NCI-H187 (cell line): ENCODE measurements at places on chromosomes 13 and 19.

DNA sequence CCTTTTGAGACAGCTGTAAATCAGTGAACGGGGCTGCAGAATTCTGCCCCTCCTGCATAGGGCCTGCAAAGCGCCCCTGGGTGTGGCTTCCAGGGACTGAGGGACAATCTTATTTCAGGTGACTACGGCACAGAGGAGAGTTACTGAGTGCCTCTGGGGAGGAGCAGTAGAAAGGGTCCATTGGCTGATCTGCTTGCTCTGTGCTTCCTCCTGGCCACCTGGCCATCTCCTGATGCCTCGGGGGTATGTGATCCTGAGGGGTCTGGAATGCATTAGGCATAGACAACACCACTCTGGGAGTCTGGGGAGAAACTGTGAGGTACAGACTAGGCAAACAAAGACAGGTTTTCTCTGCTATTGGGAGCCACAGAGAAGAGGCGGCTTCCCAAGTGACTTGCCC is 2.8 kb downstream of the KCTD15 start:
- DNase-seq: no peak

- peak; percentile 26 for DNase-seq
Measured at GRCh38 chr19:11090264-11090996, 1.2 kb downstream of the LDLR start.

GRCh38 chr13:99179460-99179859 is 21.2 kb upstream of the UBAC2 start:
- no peak for DNase-seq

DNA sequence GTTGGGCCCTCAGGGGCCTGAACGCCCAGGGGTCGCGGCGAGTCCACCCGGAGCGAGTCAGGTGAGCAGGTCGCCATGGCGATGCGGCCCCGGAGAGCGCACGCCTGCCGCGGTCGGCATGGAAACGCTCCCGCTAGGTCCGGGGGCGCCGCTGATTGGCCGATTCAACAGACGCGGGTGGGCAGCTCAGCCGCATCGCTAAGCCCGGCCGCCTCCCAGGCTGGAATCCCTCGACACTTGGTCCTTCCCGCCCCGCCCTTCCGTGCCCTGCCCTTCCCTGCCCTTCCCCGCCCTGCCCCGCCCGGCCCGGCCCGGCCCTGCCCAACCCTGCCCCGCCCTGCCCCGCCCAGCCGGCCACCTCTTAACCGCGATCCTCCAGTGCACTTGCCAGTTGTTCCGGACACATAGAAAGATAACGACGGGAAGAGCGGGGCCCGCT is at the start of gene CCNA1:
Gene CCNA1 (plus strand): TSS at position 390 of the 439 bp plus-strand sequence. CDS start 562 bp downstream, outside the sequence.
- peak; percentile 17 for DNase-seq

- no peak for DNase-seq
Measured at GRCh38 chr19:39937787-39938186, 3.4 kb upstream of the FCGBP start.

DNA sequence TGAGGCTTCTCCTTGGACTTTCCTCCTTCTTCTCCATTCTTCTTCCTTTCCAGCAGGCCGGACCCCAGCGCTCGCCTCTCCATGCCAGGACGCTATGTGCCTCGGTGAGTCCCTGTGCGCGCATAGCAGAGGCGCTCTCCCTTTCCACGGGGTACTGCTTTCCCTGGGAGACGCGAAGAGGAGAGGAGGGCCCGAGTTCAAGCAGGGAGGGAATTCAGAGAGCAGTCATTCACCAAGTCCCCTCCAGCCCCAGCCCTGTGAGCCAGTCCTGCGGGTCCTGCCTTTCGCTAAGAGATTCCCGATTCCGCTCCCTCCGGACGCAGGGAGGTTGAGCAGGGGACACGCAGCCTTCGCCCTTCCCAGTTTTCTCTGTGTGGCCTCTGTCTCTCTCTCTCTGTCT is 160.4 kb downstream of the EFNB2 start:
- DNase-seq: no peak

GRCh38 chr19:6233056-6233826 is 46.5 kb downstream of the MLLT1 start:
- no peak for DNase-seq

DNA sequence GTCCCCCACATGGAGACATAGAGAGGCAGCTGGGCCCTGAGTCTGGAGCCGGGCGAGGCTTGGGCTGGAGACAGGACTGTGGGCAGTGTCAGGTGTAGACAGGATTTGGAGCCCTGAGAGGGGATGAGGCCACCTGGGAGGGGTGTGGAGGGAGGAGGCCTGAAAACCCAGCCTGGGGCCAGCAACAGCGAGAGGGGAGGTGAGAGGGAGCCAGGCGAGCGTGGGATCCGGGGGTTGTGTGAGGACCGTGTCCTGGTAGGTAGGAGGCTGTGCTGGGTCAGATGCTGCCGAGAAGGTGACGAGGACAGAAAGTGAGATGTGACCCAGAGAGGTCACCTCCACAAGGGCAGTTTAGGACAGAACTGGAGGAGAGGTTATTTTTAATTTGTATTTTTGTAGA is 7.4 kb downstream of the MPND start:
- DNase-seq: no peak

GRCh38 chr19:28736528-28736927 is 476.4 kb downstream of the UQCRFS1 start:
- no peak for DNase-seq

DNA sequence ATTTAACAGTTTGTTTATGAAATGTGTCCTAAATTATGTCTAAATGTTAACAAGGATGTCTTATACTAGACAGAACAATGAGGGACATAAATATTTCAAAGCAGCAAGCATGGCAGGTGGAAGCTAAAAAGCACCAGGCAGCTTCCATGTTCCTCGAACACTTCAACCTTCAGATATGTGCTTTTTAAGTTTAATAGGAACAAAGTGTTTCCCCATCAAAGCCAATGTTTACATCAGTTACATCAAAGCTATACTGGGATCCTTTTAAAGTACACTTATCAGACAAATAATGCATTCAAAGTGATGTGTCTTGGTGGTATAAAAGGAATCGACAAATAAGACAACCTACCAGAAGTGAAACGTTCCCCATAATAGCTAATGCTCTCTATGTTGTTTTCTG is 2841.1 kb upstream of the PCDH20 start:
- no peak for DNase-seq
